ENCODE measurements at places on chromosomes 12 and 14.
A peak's percentile ranks its signal among the peaks of the same experiment; 100 is the strongest.

- no peak for DNase-seq
Observed at GRCh38 chr14:62889364-62889763, 155.9 kb downstream of the KCNH5 start.

GRCh38 chr12:79689477-79690141, 1.2 kb downstream of the PAWR start:
- DNase-seq = peak; percentile 32

DNA sequence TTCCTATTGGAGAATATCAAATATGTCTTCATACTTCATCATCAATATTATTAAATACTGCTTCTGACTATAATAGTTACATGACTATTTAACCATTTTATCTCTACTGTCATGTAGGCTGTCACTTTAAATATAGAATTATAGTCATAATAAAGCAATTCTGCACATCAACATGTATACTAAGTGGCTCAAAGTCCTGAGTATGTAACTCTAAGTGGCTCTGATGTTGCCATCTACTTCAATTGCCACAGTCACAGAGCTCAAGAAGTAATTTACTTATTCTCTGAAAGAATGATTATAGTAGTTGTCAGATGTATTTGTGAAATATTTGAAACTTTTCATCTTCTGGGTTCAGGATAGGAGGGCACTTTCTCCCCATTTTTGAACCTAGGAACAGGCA, 202.3 kb downstream of the KITLG start:
- DNase-seq = no peak

DNA sequence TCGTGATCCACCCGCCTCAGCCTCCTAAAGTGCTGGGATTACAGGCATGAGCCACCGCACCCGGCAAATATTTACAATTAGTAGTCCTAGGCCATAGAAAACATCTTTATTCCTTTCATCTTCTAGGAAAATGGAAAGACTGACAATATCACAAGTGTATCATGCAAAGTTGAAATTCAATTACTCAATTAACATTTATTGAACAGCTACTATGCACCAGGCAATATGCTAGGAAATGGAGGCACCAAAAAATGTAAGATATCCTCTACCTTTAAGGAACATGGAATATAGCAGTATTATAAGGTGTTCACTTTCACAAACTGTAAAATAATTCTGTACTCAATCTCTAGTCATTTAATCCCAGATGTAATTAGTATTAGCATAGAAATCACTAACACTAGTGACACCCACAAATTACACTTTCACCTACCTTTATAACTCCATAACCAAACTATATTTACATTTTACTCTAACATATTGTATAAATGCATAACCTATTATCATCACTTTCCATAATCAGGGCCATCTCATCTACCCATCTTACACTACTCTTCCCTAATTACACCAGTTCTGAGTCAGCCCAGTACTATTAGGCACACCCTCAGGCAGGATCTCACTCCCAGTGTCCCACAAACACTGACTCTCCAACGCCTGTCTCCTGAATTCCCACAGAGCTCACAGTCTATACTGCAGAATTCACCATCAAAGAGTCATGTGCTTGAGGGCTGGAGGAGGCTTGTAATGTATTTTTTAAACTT, 10.4 kb downstream of the CORO1C start:
- no peak for DNase-seq

DNA sequence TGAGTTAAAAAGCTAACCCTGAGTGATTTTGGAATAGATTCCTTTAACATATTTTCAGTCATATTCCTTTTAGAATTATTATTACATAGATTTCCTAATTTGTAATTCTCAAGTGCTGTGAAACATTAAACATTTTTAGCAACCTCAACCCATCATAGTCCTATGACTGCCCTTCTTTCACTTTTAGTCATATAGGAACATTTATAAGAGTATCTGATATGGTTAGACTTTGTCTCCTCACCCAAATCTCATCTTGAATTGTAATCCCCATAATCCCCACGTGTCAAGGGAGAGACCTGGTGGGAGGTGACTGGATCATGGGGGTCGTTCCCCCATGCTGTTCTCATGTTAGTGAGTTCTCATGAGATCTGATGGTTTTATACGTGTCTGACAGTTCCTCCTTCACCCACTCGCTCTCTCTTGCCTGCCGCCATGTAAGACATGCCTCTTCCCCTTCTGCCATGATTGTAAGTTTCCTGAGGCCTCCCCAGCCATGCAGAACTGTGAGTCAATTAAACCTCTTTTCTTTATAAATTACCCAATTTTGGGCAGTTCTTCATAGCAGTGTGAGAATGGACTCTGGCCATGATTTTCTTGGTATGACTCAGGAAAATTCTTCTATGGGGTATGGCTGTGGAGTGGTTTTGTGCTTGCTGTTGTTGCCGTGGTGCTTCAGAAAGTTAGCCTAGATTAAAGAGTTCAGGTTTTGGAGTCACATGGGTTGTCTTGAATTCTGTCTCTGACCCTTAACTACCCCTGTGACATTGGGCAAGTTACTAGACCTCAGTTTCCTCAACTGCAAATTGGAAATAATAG, 83.9 kb downstream of the FUT8 start:
- no peak for DNase-seq

GRCh38 chr12:113796852-113797534, 169.1 kb downstream of the RBM19 start:
- DNase-seq = no peak

- DNase-seq = no peak
Observed at GRCh38 chr14:44639781-44640385, 132.8 kb upstream of the FSCB start.

DNA sequence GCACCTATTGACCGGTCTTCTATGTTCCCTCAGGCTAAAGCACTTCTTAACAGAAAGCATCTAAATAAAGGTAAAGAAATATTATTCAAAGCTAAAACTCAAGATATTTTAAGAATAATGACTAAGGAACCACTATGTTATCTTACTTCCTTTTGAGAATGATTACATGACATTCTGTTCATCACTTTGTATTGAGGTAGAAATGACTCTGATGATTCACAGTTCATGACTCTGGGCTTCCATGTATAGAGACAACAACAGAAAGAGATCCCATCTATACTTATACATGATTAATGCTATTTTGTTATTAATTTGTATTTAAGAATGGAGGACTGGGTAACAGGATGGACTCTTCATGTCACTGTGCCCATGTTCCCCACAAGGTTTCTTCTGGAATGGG, 218.3 kb upstream of the OR4E1 start:
- no peak for DNase-seq

- DNase-seq = peak; percentile 4
Observed at GRCh38 chr14:63045612-63046320, 508 bp upstream of the KCNH5 start.

DNA sequence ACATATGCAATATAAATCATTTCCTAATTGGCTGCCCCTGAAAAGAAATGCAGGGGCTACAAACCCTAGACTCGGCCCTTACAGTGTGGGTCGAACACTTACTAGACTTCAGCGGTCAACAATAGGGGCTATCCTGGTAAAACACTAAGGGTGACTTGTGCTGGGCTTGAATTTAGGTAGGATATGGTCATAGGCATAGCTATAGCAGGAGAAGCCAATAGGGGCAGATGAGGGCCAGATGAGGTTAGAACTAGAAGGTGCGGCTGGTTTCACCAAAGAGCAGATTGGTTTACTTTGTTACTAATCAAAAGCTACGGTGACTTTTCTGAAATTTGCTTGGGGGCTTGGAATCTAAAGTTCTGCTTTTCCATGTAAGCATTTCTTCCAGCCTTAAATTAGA, 282.3 kb upstream of the DIO2 start:
- no peak for DNase-seq

- peak; percentile 28 for DNase-seq
Observed at GRCh38 chr12:124744659-124745464, 118.8 kb downstream of the SCARB1 start.

- no peak for DNase-seq
Observed at GRCh38 chr12:25653487-25654175, 100.5 kb upstream of the LMNTD1 start.

DNA sequence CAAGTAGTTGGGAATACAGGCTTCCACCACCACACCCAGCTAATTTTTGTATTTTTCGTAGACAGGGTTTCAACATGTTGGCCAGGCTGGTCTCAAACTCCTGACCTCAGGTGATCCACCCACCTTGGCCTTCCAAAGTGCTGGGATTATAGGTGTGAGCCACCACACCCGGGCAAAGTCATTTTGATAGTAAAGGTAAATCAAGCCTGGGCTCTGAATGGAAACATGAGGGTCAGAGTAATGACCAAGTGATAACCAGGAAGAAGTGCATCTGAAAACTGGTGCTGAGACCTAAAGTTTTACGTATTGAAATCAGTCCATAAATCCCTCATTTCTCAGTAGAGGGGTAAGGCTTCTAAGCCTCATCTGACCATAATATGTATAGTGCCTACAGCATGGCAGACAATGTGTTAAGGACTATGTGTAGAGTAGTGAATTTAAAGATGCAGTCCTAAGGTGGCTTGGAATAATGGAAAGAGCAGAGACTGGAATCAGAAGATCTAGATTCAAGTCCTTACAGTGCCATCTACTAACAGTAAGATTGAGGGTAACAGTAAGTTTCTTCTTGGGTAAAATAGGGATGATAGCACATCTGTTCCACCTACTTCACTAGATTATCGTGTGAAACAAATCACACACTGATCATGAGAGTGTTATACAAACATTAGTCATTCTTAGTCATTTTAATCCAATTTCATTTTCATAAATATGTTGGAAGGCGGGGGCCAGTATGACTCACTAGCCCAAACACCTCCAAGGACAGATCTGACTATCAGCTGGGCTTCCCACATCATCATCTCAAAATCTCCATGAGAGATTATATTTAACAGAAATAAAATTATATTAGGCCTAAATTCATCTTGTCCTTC, 11.2 kb downstream of the MAP4K5 start:
- DNase-seq = peak; percentile 80

DNA sequence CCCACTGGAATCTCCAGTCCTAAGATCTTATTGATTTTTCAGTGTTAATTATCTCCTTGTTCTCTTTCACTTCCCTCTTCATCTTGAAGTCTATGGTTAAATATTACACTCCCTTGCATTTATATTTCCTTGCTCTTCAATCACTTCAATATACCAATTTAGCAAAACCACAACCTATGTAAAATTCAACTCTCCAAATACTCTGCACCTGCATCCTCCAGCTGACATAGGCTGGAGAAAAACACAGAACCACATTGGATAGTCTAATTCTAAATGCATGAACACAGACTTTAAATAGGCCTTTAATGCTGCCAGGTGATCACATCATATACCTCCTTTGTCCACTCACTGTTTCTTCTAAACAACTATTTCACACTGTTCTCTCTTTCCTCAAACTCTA, 253.8 kb upstream of the GARIN6 start:
- DNase-seq = no peak

GRCh38 chr12:34119366-34119765, 97.1 kb downstream of the ALG10 start:
- DNase-seq = no peak

DNA sequence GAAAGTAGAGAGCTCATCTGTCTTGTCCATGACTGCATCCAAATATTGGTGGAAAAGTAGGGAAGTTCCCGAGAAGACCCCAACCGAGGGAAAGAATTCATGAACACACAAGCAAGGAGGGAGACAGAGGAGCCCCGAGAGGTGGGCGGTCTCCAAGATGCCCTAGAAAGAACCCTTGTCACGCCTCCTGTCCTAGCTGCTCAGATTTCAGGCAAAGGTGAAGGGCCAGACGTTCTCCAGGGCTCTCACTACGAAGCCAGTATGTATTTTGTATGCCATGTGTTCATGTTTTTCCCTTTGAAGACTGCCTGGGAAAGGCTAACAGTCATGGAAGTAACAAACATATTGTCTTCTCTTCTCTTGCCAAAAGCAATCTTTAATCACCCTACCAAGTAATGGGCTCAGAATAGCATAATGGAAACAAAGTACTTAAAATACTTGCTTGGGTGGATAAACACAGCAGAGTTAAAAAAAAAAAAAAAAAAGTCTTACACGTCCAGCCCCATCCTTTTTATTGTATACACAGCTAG, 99.2 kb upstream of the TBX3 start:
- no peak for DNase-seq

DNA sequence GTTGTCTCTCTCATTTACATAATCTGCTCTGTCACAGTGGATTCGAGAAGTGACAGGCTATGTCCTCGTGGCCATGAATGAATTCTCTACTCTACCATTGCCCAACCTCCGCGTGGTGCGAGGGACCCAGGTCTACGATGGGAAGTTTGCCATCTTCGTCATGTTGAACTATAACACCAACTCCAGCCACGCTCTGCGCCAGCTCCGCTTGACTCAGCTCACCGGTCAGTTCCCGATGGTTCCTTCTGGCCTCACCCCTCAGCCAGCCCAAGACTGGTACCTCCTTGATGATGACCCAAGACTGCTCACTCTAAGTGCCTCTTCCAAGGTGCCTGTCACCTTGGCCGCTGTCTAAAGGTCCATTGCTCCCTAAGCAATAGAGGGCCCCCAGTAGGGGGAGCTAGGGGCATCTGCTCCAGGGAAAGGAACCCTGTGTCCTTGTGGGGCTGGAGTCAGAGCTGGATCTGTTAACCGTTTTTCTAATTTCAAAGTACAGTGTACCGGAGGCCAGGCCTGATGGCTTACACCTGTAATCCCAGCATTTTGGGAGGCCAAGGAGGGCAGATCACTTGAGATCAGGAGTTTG, 5.1 kb downstream of the ERBB3 start:
- peak; percentile 45 for DNase-seq

DNA sequence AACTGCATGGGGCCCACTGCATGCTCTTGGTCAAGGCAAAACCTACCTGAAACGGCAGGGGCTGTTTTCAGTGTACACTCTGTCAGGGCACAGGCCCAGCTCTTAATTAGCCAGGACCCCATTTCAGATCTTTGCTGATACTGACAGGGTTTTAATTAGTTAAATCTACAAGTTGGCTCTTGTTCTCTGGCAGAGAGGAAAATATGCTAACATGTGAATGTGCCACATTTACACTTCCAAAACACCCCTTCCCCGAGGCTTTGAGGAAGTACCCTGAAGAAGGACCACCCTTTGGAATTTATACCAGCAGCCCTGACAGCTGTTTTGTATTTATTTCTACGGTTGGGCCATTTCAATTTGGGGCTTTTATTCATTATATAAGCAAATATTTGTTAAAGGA, 66.3 kb downstream of the OTX2 start:
- DNase-seq = no peak

DNA sequence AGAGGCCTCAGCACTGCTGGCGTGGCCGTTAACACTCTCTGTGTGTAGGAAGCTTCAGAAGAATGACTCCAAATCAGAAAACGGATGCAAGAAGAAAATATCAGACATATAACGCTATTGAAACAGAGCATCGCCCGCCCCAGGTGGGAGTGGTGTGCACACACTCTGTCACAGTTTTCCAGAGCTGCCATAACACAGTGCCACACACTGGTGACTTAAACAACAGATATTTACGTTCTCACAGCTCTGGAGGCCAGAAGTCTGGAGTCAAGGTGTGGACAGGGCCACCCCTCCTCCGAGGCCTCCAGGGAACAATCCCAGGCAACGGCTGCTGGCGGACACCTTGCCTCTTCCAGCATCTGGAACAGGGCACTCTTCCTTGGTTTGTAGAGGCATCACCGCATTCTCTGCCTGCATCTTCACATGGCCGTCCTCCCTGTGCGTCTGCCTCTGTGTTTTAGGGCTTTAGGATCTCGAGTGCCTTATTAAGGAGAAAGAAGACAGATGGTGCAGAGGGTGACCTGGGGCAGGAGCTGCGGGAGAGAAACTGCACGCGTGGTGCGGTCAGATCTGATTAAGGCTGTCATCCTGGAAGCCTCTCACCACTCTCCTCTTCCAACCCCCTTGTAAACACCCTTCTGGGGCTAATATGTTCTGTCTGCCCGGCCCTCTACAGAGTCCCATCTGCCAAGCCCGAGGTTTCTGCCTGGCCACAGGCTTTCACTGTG, 141.0 kb downstream of the SLC15A4 start:
- no peak for DNase-seq

- DNase-seq = no peak
Observed at GRCh38 chr12:94240171-94240570, 91.8 kb downstream of the PLXNC1 start.
